ENCODE measurements at places on chromosomes 1 and 21.

GRCh38 chr1:6704746-6705145 is 3.1 kb upstream of the DNAJC11 start:
- DNase-seq: no peak

GRCh38 chr1:47751996-47752451 is 245.2 kb downstream of the TRABD2B start:
- DNase-seq: no peak

DNA sequence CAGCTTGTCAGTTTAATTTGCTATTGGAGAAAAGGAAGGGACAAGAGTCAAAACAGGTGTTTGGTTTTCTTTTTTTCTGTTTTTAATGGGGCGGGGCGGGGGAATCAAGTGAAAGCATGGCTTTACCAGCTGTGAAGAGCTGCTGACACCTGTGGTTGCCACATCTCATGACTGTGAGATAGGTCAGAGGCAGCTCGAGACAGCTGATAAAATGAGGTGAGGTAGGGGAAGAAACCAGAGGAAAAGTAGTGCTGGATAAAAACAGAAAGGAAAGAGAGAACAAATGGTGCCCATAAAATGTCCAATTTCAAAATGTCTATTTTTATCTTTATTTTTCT is 272.3 kb downstream of the NEGR1 start:
- no peak for DNase-seq

- no peak for DNase-seq
These were observed 8.2 kb upstream of the DYRK1A start for GRCh38 chr21:37358397-37358796.

DNA sequence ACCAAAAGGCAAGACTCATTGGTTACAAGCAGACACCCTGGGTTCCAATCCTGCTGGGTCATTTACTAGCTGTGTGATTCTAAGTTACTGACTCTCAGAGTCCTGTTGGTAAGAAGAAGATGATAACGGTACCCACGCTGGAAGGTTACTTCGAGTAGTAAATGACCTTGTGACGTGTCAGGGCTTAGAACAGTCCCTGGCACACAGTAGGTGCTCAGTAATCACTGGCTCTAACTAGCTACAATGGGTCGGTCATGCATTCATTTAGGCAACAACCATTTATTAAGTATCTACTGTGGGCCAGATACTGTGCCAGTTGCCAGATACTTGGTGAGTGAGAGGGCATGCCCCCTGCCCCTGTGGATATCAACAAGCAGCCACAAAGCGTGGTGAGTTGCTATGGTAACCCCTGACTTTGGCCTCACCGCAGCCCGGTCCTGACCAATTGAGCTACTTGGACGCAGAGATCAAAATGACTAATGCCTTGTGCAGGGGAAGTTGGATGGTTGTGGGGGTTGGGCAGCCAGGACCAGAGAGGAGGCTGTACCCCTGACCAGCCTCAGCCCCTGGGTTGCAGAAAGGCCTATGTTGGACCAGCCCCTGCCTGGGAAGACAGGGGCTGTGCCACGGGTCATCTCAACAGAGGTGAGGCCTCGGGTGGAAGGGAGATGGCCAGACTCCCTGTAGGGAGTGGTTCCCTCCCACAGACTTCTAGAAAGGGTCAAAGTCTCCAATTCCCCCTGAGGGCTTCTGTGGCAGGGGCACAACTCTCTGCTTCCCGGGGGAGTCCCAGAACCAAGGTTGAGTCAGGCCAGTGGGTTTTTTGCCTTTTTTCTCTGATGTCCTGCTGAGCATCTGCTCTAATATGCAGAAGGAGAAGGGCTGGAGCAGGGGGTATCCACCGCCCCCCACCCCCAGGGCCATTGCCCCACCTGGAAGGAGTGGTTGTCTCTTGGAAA is 16.0 kb downstream of the DHRS3 start:
- DNase-seq: peak; percentile 28

DNA sequence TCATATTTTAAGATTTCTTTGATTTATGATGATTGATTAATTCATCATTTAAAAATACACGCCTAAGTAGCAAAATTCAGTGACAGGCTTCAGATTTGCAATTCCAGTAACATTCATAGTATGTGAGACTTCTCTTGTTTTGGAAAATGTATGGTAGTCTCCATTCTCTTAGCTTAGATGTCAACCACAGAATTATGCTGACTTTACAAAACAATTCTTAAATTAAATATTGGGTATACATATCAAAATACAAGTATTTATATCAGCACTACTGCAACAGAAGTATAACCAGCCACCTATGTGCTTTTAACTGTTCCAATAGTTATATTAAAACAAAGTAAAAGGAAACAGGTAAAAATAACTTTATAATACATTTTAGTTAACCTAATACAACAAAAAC is 1328.6 kb upstream of the ADGRL2 start:
- DNase-seq: no peak

GRCh38 chr21:42670884-42671283 is 17.5 kb downstream of the PDE9A start:
- DNase-seq: no peak

- DNase-seq: no peak
These were observed 38.1 kb upstream of the PTCH2 start for GRCh38 chr1:44881011-44881632.

- DNase-seq: no peak
These were observed 82.3 kb upstream of the IFFO2 start for GRCh38 chr1:19038732-19039131.

DNA sequence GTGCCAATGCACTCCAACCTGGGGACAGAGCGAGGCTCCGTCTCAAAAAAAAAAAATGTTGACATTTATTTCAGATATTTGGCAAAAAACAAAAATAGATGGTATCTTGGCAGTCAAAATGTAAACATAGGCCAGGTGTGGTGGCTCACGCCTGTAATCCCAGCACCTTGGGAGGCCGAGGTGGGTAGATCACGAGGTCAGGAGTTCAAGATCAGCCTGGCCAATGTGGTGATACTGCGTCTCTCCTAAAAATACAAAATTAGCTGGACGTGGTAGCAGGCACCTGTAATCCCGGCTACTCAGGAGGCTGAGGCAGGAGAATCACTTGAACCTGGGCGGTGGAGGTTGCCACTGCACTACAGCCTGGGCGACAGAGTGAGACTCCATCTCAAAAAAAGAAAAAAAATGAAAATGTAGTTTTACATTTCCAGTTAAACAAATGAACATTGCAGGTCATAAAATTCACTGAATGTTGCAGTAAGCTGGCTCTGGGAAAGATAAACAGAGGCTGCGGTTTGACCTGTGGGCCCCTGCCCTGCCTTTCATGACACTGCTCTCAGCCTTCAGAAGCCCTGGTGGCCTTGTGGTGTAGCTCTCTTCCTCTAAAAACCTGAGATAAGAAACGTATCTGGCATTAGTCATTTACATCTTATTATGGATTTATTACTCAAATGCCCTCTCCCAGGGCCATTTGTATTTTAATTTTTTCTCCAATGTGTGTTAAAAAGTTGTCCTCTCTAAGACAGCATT is 12.2 kb upstream of the SLC44A3 start:
- no peak for DNase-seq

DNA sequence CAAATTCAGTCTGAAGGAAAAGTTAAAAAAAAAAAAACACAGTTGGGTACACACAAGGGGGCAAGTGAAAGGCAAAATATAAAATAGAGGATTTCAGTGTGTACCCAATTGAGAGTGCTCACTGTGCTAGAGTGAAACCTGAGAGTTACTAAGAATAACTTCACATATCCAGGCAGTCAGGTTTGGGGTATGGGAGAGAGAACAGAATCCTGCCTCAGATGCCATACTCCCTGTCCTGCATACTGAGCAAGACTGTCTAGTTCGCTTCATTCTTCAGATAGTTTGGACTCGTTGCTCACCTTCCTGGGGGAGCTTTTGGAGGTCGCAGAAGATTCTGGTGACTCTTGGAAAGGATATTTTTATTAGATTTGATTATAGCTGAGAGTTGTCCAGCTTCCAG is 20.4 kb downstream of the CEP85 start:
- no peak for DNase-seq

- DNase-seq: no peak
These were observed 3.4 kb upstream of the ECE1 start for GRCh38 chr1:21293537-21294265.

DNA sequence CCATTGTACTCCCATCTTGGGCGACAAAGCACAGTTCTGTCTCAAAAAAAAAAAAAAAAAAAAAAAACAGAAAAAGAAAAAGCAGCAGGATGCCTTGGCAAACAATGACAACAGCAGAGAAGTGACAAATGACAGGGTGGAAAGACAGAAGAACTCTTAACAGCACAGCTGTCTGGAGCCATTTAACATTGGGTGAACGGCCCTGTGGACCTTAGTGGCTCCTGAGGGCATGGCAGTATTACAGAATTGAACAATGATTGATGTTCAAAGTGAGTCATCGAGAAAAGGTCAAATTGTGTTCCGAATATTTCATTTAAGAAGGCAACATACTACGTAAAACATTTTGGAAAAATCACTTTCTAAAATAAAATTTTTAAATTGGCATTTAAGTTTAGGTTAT is 30.0 kb downstream of the DNASE2B start:
- DNase-seq: no peak

GRCh38 chr21:34129039-34129891 is 55.9 kb downstream of the MRPS6 start:
- peak; percentile 82 for DNase-seq

- DNase-seq: no peak
These were observed 571 bp upstream of the CAPN9 start for GRCh38 chr1:230746617-230747016.

DNA sequence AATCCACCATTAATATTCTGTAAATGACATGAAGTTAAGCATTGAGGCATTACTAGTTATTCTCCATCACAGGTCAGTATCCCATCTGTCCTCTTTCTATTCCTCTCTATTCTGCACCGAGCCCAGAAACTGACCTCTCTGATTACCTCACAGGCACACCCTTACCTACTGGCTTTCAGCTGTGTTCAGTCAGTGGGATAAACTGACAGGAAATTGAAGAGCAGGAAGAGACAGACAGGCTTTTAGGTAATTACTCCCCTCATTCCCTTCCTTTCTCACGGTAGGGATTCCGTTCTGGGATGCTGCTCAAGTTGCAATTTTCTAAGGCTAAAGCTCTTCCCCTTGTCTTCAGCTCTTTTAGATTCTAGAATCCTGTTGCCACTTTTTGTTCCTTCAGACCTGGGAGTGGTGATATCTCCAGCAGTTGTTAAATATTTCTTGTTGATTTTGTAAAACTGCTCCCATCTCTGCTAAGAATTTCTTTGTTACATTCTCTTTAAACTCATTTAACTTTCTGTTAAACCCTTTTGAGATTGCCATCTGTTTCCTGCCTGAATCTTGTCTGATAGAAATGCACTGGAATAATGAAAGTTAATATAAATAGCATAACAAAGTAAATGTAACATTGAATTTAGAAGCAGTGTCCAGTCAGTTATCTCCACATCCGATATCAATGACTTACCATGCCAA is 1063.4 kb downstream of the PLA2G4A start:
- DNase-seq: no peak

DNA sequence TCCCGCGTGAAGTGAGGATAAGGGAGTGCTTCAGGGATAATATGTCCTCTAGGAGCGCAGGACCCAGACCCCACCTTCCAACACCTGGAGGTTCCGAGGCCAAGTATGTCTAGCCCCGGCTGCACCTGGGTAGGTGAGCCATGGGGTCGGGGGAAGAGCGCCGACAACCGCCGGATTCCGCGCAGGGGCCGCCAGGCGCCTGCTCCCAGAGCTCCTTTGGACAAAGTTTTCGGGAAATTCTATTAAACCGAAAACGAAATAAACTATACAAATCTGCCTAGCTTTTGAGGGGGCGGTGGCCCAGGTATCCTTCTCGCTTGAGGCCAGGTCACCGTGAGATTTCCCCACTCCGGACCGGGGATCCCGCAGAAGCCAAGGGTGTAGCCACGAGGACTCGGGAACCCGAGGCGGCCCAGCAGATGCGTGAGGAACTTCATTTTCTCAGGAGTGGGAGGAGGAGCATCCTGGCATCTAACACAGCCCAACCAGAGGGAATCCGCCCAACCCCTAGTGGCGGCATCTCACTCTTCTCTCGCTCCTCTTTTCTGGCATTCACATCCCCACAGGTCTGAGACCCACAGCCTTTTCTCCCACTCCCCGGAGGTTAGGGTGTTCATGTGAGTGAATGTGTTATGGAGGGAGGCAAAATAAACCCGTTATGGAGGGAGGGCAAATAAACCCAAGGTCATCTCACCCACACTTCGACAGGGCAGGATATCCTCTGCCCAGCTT is 2.3 kb upstream of the DMRTA2 start:
- DNase-seq: no peak

GRCh38 chr1:26945138-26945537 is 15.1 kb downstream of the KDF1 start:
- no peak for DNase-seq

DNA sequence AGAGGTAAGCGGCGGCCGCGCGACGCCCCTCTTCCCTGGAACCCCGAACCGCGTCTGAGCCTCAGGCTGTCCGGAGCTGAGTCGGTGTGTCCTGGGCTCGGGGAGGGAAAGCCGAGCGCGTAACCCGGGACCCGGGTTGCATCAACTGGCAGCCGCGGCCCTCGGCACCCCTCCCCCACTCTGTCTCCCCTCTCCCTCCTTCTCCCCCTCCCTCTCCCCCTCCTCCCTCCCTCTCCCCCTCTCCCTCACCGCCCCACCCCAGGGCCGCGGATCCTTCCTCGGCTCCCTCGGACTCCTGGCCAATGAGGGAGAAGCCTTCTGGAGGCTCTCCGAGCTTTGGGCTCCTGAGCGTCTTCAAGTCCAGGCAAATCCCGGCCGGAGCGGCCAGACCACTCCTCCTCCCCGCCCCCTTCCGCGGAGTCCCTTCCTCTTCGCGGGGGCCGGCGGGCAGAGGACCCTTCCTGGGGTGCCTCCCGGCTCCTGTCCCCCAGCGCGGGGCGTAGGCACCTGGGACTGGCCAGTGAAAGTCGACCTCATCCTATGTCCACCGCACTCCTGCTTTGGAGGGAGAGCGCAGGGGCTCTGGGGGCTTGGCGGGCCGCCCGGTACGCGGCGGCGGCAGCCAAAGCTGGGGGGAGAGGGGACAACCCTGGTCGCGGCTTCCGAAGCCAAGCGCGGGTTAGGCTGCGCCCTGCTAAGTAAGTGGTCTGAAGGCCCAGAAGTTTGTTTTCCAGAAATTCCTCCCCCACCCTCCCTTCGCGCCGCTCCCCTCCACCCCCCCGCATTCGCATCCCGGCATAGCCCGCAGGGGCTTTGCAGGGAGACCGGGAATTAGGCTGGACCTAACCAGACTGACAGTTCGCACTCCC is 850 bp downstream of the SESN2 start:
- peak; percentile 58 for DNase-seq

DNA sequence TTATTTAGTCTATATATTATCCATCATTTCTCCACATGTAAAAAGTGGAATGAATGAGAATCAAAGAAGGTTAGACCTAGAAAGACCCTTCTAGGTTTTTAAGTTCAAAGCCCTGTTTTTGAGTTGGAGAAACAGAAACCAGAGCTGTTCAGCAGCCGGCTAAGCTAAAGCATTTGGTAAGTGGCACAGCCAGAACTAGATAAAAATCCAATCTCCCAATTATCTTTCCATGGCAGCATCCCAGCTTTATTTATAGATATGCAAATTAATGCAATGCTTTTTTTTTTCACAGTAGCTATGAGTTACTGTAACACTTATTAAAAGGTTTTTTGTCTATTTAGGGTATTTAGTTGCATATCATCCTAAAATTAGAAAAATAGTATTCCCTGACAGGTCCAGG is 85.1 kb downstream of the NIBAN1 start:
- DNase-seq: no peak

- no peak for DNase-seq
These were observed 36.7 kb downstream of the ETNK2 start for GRCh38 chr1:204115116-204115515.
